ENCODE measurements at places on chromosomes 5 and 9.

- DNase-seq, result no peak
Measured at GRCh38 chr5:96821260-96821916, 13.6 kb upstream of the ERAP1 start.

GRCh38 chr9:129341987-129342348 is 163.9 kb upstream of the IER5L start:
- DNase-seq, result no peak

DNA sequence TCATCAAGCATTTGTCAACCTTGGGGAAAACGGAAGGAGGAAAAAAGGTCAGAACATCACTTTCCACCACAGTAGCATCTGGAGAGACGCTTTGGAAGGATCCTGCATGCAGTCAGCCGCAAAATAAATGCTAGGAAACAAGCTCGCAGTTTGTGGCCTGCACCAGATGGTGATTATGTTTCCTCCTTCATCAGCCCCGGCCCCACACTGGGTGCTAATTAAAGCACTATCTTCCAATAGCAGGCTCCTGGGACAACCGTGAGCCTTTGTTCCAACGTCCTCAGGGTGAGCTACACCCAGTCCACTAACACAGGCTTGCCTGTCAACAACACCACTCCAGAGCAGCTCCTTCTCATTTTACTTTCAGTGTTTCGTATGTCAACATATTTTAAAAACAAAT is 64.0 kb downstream of the RNF130 start:
- DNase-seq, result peak; percentile 86

GRCh38 chr5:1053391-1054017 is 44.9 kb downstream of the NKD2 start:
- no peak for DNase-seq

DNA sequence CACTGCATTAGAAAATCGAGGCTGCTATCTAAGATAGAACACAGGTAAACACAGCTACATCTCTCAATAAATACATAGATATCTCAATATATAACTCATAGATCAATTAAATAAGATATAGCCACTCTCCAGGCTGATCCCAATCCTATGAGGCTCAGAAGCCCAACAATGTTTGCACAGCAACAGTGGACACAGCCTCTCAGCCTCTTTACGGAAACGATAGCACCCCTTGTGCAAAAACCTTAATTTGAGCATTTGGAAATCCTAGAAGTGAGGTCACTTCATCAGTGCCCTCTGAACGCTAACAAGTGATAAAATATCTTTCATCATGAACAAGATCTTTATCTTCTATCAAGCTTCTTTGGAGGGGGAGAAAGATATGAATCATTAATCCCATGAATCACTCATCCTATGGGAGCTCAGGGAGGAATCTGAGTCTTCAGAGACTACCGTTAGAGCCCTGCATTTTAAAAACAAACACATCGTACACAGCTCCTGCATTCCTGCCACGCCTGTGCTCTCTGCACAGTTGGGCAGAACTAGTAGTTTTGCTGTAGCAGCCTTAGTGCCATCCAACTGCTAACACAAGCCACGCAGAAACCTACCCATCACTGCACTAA is 71.4 kb downstream of the MED27 start:
- no peak for DNase-seq

DNA sequence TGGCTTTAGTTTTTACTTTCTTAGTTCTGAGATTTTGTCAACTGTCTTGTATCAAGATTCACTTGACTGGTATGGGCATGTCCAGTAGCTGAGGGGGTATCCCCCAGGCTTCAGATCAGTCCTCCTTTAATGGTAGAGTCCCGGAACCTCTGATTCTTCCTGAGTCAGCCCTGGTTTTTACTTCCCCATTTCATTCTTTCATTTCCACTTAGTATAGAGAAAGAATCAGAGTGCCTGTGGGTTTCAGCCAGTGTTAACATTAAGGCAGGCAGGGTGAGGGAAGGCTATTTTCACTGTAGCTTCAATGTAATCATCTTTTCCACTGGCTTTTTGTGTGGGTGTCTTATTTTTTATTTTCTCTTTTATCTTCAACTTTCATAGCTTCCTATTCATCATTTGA is 8.3 kb upstream of the COMMD10 start:
- DNase-seq, result no peak

DNA sequence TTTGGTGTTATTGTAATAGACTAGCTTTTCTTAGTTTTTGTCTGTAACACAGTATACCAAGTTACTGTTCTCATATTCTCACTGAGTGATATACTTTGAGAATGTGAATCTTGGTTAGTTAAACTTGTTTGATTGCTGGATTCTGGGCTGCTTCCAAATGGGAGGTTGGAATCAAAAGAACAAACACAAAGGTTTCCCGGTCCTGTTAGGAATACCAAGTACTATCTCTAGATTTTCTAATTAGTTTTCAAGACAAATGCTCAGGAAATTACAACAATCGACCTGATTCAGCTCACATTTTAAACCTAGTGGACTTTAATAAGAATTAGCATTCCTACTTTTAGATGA is 244.3 kb downstream of the CSNK1G3 start:
- no peak for DNase-seq

DNA sequence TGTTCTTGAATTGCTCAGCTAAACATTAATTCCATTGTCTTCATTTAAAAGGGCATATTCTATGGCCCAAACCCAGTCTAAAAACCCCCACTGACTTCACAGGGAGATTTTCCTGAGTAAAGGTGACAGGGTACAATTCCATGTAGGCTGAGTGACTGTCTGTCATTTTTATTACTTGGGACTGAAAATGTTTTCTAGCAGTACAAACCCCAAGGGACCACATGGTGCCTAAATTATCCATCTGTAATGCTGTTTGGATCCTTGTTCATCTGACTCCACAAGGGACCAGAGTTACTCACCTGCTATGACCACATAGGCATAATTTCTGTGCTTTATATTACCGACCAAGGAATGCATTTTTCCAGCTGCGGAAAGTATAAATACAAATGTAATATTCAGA is 349.1 kb downstream of the ZNF608 start:
- no peak for DNase-seq

- no peak for DNase-seq
Measured at GRCh38 chr5:134142806-134143205, 28.3 kb downstream of the TCF7 start.

GRCh38 chr9:93673839-93674334 is 97.5 kb downstream of the PHF2 start:
- no peak for DNase-seq

DNA sequence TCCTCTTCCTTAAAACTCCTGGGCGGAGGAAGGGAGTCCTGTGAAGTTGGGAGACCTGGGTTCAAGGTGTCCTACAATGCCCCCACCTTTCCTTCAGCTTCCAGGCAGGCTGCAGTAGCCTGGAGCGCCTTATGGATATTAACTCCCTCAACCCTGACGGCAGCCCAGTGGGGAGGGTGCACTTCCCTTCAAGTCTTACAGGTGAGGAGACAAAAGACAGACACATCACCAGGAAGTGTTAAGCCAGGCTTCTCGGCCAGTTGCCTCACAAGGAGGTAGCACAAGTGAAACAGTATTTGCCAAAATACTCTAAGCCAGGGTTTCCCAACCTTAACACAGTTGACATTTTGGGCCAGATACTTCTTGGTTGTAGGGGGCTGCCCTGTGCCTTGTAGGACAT is 4.2 kb downstream of the TRIM7 start:
- no peak for DNase-seq

- no peak for DNase-seq
Measured at GRCh38 chr5:15544039-15544438, 44.1 kb downstream of the FBXL7 start.

DNA sequence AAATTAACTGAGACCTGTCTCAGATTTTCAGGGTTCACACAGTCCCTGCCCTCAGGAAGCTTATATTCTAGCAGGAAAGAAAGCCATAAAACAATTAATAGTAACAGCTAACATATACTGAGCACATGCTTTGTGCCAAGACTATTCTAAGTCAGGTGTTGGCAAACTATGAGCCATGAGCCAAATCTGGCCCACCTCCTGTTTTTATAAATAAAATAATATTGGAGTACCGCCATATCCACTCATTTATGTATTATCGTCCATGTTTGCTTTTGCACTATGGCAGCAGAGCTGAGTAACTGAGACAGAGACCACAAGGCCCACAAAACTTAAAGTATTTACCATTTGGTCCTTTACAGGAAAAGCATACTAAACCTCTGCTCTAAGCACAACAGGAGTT is 83.3 kb upstream of the TRIO start:
- DNase-seq, result no peak

DNA sequence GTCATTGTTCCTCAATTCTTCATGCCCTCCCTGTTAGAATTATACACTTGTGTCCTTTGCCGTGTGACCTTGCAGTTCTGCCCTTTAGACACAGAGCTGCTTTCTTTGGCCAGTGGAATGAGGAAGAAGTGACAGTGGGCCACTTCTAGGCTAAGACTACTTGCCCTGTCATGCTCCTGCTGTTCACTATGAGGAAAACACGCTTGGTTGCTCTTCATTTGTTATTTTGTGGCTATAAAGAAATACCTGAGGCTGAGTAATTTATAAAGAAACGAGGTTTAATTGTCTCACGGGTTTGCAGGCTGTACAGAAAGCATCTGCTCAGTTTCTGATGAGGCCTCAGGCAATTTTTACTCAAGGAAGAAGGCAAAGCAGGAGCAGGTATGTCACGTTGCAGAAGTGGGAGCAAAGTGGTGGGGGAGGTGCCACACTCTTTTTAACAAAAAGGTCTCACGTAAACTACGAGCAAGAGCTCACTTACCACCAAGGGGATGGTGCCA is 279.1 kb upstream of the DMAC1 start:
- DNase-seq, result no peak

GRCh38 chr9:132201780-132202703 is 40.2 kb downstream of the NTNG2 start:
- DNase-seq, result no peak

- no peak for DNase-seq
Measured at GRCh38 chr9:80375477-80375876, 803.7 kb downstream of the TLE4 start.

GRCh38 chr5:82772281-82772680 is 304.9 kb downstream of the TMEM167A start:
- DNase-seq, result no peak

GRCh38 chr5:139182528-139183296 is 15.5 kb downstream of the SIL1 start:
- no peak for DNase-seq

GRCh38 chr5:165272436-165272835 is 1767.0 kb downstream of the MAT2B start:
- DNase-seq, result no peak

DNA sequence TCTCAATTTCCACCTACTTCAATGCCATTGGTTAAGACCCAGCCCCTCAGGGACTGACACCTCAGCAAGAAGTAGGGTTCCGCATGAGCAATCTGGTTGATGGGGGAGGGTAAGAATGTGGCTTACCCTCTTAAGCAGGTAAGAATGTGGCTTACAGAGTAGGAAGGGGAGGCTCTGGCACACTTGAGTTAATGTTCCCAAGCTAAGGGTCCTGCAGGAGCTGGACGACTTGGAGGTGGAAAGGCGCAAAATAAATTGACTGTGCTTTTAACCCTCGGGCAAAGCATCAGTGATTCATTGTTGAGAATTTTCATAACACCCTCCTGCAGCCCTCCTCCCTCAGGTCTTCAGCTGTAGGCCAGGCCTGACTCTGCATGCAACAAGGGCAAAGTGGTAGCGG is 24.9 kb upstream of the ADRA1B start:
- no peak for DNase-seq

- no peak for DNase-seq
Measured at GRCh38 chr5:98085593-98085992, 687.9 kb upstream of the RGMB start.

- no peak for DNase-seq
Measured at GRCh38 chr9:82572146-82572545, 490.8 kb downstream of the RASEF start.

DNA sequence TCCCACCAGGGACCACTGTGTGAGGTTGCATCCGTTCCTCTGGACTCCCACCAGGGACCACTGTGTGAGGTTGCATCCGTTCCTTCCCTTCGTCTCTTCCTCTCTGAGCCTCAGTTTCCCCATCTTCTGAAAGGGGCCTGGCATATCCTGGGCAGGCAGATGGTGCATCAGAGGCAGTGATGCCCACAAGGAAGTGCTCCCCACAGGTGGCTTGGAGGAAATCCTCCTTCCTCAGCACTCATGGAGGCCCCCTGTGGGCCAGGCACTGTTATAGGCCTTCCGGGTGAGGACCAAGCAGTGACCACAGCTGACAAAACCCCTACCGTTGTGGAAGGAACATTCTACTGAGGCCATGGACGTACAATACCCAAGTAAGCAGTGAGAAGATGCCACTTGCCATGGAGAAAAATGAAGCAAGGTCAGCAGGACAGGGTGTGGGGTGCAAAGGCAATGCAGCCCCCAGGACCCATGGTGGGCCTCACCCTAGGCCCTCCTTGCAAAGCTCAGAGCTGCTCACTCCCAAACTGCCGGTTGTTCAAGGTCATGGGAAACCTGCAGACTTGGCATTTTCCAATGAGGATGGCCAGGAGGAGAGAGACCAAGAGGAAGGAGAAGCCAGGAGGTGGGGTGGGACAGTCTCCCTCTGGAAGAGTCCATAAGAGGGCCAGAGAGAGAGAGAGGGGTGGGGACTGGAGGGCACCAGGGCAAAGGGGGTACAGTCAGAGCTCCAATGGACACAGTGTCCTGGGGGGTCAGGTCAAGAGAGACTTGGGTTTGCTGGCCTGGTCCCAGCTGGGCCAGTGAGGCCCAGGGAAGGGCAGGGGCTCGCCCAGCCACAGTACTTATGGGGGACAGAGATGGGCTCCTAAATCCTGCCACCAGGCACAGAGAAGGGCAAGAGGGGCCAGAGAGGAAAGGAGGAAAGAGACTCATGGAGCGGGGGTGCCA is 51.1 kb downstream of the C9orf50 start:
- no peak for DNase-seq

DNA sequence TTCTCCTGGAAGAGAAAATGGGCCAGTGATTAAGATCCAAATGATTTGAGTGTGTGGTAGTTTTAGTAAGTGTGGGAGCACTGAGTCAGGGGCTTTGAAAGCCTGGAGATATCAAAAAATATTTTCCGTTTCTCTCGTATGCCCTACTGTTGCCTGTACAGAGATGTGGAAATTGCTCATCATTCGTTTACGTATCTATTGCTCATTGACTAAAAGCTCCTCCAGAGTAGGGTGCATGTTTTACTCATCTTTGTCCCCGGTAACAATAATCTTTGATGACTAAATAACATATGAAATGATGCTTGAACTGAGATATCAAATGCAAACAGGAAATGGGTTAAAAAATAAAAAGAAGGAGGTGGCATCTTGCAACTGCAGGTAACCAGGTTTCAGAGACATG is 114.2 kb upstream of the FST start:
- no peak for DNase-seq

- no peak for DNase-seq
Measured at GRCh38 chr5:151264113-151264512, 11.1 kb downstream of the GM2A start.

- DNase-seq, result no peak
Measured at GRCh38 chr9:72826996-72827949, 125.6 kb downstream of the ALDH1A1 start.
